ENCODE measurements at places on chromosomes 2 and 18.
A peak's percentile ranks its signal among the peaks of the same experiment; 100 is the strongest.

- no peak for DNase-seq
These were observed 17.4 kb upstream of the AFTPH start for GRCh38 chr2:64506686-64507085.

GRCh38 chr18:45379903-45380302, 235.4 kb upstream of the SLC14A2 start:
- DNase-seq: peak; percentile 23

- no peak for DNase-seq
These were observed 18.0 kb downstream of the LBH start for GRCh38 chr2:30249354-30249753.

DNA sequence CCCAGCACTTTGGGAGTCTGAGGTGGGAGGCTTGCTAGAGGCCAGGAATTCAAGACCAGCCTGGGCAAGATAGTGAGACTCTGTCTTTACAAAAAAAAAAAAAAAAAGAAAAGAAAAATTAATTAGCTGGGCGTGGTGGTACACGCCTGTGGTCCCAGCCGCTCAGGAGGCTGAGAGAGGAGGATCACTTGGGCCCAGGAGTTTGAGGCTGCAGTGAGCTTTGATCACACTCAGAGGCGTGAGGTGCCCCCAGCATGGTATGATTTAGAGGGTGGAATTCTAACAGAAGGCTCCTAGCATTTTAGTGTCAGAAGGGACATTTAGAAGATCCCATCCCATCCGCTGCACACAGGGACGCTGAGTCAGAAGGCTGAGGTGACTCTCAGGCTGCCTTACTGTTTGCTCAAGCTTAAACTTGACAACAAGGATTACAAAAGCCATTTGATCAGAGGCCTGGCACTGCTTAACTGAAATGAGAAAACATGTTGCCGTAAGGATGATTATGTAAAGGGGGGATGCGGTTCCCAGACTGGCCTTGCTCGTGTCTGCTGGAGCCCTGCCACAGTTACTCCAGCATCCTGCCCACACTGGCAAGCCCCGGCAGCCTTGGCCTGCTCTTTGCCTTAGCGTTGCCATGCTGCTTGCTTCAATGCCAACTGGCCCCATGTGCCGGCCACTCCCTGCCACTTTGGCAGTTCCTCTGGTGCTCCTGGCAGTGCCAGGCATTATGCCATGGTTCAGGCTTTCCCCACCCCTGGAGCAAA, 45.6 kb upstream of the SLC1A4 start:
- DNase-seq: no peak

- DNase-seq: no peak
These were observed 33.8 kb downstream of the LPIN2 start for GRCh38 chr18:2979129-2979528.

GRCh38 chr2:73285159-73285739, 971 bp upstream of the FBXO41 start:
- peak; percentile 82 for DNase-seq

DNA sequence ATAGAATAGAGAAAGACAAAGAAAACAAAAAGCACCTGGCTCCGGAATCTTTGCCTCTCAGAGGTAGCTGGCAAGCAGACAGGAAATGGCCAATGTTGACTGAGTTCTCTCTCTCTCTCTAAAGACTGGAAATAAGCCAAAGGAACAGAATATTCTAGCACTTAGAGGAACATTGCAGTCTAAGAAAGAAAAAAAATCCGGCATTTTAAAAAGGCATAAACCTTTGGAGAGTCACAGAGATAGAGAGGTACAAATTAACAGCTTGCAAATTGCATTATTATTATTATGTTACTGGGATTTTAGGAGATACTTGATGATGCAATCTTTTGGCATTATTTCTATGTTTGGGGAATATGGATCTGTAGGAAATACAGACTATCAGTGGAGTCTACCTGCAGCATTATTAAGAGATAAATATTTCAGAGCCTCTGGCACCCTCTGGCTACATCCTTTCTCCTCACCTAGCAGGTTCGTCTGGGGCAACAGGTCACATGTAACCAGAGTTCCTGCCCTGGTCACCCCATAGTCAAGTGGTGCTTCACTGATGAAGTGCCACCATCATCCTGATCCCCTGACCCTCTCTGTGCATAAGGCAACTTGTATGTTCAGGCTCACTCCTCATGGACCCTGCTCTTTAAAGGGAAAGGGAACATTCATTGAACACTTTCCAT, 318.9 kb upstream of the ACVR2A start:
- DNase-seq: peak; percentile 17

DNA sequence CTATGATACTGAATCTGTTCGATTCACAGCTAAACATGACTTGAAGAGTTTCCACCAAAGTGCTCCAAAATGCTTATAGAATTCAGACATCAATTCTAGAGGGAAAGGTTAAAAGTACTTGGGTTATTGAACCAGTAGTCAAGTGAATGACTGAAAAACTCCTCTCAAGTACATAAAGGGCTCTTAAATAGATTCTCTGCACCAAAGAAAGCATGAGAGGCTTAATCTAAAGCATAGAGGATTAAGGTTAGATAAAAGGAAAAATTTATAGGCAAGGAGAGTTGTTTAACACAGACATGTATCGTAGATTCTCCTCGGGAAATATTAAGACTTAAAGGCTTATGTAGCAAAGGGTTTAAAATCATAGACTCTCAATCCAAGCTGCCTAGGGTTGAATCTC, 701.4 kb downstream of the ERBB4 start:
- no peak for DNase-seq
